Pons (tissue), 1 donor: ENCODE measurements at places on chromosomes 2 and 18.

DNA sequence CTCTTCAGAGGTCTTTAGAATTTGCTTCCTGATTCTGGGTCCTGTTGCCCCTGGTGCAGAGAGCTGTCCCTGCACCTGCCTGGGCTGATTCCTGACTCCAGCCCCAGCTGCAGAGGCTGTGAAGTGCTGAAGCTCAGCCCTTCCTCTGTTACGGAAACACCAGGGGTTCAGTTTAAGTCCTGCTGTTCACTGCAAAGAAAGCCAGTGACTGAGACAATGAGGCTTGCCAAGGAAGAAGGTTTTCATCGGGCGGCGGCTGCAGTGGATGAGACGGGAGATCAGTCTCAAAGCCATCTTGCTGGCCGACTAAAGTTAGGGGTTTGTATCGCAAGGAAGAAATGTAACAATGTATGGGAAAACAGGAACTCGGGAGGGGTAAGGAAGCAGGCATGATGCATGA lies 142.4 kb upstream of the ZNF236 start:
- no peak for DNase-seq

- DNase-seq = no peak
Observed at GRCh38 chr2:238692562-238692961, 155.3 kb upstream of the TWIST2 start.

GRCh38 chr2:167759531-167759930 lies 487.9 kb downstream of the STK39 start:
- no peak for DNase-seq

DNA sequence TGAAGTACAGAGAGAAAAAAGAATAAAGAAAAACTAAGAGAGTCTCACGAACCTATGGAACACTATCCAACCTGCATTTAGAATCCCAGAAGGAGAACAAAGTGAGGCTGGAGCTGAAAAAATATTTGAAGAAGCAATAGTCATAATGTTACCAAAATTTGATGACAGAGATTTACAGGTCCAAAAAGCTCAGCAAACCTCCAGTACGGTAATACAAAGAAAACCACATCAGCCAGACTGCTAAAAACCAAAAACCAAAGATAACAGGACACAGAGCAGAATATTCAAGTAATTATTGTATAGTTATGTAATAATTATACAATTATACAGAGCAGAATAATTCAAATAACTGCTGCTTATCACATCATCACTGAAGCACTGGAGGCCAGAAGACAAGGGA lies 23.7 kb downstream of the ATL2 start:
- DNase-seq = no peak

GRCh38 chr18:62925031-62925688 lies 209.8 kb downstream of the PHLPP1 start:
- DNase-seq = no peak

GRCh38 chr2:215374642-215375466 lies 61.0 kb downstream of the FN1 start:
- no peak for DNase-seq

DNA sequence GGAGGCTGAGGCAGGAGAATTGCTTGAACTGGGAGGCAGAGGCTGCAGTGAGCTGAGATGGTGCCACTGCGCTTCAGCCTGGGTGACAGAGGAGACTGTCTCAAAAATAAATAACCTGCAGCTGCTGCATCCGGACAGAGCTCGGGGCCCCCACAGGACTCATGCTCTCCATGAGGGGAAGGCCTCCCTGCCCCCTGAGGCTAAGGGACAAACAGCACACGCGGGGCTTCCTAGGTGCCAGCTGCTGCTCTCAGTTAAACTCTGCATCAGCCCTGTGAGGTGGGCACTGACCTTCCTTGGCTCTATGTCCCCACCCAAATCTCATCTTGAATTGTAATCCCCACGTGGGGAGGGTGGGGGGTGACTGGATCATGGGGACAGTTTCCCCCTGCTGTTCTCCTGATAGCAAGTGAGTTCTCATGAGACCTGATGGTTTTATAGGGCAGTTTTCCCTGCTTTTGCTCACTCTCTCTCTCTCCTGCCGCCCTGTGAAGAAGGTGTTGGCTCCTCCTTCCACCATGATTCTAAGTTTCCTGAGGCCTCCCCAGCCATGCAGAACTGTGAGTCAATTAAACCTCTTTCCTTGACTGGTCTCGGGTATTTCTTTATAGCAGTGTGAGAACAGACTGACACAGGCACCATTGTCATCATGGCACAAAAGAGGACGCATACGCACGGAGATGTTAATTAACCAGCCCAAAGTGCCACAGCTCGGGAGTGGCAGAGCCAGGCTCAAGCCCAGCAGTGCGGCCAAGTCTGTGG lies 49.9 kb upstream of the TAF1B start:
- no peak for DNase-seq
